Endothelial cell of umbilical vein (primary cell): ENCODE measurements at places on chromosomes 5 and 9. TPM values are rescaled to one million over a fixed set of nuclear protein-coding genes. Genes with fewer than 3 reads are reported as not detected.

Gene ORM1
- not detected in 2 replicates for polyA plus RNA-seq

GRCh38 chr5:17219006-17219422 is 1.6 kb downstream of the BASP1 start:
- DNase-seq = peak; percentile 61

DNA sequence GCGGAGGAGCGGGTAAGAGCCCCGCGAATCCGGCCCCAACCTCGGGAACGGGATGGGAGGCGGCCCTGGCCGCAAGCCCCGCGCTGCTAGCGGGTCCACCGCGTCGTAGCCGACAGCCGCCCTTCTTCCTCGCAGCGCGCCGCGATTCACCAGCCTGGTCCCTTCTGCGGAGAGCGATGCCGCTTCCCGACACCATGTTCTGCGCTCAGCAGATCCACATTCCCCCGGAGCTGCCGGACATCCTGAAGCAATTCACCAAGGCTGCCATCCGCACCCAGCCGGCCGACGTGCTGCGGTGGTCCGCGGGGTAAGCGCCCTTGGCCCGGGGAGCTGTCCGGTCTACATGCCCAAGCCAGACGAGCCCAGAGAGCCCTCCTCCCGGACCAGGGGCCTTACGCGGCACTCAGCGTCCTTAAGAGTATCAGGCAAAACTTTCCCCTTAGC is 335 bp downstream of the ROPN1L start:
- no peak for DNase-seq

- DNase-seq = no peak
Observed at GRCh38 chr5:172816925-172817562, 17.0 kb upstream of the ERGIC1 start.

Gene BTNL3
- not detected in 2 replicates for polyA plus RNA-seq

DNA sequence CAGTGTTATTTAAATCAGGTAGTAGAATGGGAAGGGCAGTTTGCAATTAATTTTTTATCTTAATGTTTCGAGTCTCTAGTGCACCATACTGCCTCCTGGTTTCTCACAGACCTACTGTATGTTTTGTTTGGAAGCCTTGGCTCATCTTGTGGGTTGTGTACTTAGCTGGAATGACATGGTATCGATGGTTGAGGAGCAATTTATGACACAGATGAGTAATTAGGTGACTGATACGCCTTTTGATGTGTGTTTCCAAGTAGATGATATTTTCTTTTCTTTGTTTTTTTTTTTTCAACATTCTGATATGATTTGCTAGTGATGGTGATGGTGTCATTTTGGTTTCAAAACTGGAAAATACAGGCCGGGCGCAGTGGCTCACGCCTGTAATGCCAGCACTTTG is 16.1 kb downstream of the BASP1 start:
- no peak for DNase-seq

Gene PIP5K1B
- polyA plus RNA-seq = not detected in 2 replicates

GRCh38 chr5:132815454-132815853 is 2.4 kb downstream of the SOWAHA start:
- no peak for DNase-seq

DNA sequence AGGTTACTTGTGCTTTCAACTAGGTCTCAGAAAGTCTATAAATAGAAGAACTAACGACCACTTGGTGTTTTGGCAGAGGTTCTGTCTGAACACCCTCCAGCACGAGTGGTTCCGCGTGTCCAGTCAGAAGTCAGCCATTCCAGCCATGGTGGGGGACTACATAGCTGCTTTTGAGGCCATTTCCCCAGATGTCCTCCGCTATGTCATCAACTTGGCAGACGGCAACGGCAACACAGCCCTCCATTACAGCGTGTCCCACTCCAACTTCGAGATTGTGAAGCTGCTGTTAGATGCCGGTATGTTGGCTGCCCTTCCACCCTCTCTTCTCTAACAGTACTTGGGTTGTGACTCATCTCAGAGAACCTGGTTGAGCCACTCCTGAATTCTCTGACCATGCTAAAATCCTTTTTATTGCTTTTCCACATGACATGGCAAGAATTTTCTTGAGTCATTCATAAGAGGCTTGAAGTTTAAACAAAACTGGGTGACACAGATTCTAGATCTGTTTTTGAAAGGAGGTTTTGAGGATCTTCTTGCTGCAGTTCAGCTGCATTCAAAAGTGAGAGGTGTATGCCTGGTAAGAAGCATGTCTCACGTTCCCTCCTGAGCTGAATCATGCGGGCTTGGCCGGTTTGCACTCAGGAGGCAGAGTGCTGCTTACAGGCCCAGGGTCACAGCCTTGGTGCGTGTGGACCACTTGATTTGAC is 103.1 kb upstream of the DMRT1 start:
- DNase-seq = no peak

Gene SPATA31D3
- polyA plus RNA-seq = not detected in 2 replicates

Gene LMX1B
- polyA plus RNA-seq = not detected in 2 replicates

Gene CCDC180
- polyA plus RNA-seq = 0.30 and 0.41 TPM in 2 replicates

Gene LCN10
- polyA plus RNA-seq = not detected in 2 replicates

DNA sequence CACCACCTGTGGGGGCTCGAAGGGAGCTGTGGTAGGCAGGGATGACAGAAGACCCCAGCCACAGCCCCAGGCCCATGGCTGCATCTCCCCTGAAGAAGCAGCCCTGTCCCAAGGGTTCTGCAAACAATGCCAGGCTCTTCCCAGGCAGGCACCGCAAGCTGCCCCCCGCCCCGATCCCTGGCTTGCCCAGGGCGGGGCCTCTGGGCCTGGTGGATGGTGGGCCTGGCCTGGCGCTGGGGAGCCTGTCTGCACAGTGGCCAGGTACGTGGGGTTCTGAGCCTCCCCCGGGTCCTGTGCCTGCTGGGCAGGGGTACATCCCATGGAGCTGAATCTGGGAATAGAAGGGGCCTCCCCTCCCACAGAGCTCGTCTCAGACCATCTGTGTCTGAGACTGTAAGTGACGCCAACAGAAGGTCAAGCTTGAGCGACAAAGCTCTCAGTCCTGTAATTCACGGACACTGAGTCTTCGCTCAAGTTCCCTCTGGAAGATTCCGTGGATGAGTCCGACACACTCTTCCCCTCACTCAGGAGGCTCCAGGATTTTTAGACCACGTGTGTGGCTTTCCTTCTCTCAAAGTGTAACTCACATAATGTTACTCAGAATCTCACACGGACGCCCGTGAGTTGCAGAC is 4.4 kb upstream of the SLC12A7 start:
- no peak for DNase-seq

Gene TSSK1B
- polyA plus RNA-seq = 0.03 TPM in 1 of 2 replicates, not detected in the other
